ENCODE measurements at places on chromosomes 11 and 22.

- DNase-seq: no peak
Observed at GRCh38 chr22:42685941-42686653, 34.6 kb downstream of the A4GALT start.

DNA sequence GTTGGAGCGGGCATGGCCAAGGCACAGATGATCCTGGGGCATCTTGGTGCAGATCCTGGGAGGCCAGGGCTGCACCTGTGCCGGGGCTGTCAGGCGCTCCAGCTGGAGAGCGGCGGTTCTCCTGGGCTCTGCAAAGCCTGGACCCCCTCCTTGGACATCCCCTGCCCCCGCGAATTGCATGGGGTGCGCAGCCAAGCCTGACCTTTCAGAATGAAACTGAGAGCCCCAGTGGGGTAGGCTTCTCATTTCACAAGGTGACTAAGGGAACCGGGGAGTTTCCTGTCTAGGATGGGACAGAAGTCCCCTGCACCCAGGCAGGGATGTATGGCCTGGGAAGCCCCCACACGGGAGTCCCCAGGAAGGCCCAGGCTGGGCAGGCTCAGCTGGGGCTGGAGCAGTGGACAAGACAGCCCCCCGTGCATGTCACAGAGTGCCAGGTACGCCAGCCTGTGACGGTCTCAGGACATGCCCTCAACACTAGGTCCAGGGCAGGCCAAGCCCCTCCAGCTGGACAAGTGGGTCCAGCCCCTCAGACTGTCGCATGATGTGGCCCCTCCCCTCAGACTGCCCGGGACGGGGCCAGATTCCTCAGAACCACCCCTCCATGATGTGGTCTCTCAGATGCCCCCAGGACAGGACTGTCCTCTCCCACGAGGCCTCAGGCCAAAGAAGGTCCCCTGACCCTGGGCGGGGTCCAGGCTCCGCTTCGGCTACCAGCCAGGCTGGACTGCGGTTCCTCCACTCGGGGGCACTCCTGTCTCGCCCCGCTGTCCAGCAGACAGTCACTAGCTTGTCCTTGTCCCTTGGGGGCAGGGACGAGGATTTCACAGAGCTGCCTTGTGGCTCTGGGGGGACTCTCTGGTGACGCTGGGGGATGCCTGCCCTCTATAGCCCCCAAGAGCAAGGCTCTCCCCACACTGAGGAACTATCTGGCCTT lies 2.3 kb downstream of the LSP1 start:
- no peak for DNase-seq

DNA sequence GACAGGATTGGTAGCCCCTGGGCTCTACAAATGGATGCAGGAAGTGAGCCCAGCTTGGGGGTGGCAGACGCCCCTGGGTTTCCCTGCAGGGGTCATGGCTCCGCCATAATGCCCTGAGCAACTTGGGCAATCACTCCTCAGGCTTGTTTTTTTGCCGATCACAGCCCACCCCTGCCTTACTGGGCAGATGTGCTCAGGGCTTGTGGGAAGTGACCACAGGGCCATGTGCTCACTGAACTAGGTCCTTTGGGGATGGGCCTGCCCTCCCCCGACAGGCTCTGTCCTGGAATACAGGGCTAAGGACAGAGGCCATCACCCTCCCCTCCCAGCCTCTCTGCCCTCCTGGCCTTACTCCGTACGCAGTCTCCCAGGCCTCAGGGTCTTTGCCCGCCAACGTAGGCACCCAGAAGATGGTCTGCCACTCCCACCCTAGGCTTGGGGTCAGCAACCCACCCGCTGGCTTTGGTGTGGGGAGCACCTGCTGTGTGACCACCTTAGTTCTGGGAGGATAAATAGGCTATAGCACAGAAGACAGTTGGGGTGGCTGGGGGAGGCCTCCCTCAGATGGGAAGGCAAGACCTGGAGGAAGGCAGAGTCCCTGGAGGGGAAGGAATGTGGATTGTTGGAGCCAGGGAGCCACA lies 3.8 kb downstream of the RPLP2 start:
- DNase-seq: no peak

GRCh38 chr11:34235189-34235588 lies 122.6 kb downstream of the ABTB2 start:
- no peak for DNase-seq

GRCh38 chr11:113077379-113077778 lies 116.2 kb downstream of the NCAM1 start:
- no peak for DNase-seq

- no peak for DNase-seq
Observed at GRCh38 chr22:37312549-37313183, 30.4 kb downstream of the CYTH4 start.

DNA sequence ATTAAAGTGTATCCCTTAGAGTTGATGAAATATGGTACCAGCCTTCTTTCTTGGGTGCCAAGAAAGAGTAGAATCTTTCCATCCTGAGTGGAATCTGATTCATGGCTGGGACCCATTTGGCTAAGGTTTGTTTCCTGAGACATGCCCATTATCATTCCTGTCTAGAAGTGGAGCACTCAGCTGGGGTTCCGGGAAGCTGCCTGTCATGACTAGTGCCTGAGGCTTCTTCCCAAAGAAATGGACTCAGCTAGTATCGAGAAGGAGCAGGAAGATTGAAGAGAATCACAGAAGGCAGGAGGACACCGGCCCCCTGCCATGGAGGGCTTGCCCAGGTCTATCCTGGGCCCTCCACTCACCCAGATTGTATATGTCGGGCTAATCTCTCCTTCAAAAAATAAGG lies 57.6 kb downstream of the KREMEN1 start:
- no peak for DNase-seq
